ENCODE measurements at places on chromosomes 7 and 10. TPM values are rescaled to one million over a fixed set of nuclear protein-coding genes. Genes with fewer than 3 reads are reported as not detected.

GRCh38 chr7:121116396-121116795 lies 127.9 kb downstream of the CPED1 start:
- no peak for DNase-seq

The TRIM4 gene
- 37.0 TPM for polyA plus RNA-seq

The ZNF679 gene
- not detected for polyA plus RNA-seq

DNA sequence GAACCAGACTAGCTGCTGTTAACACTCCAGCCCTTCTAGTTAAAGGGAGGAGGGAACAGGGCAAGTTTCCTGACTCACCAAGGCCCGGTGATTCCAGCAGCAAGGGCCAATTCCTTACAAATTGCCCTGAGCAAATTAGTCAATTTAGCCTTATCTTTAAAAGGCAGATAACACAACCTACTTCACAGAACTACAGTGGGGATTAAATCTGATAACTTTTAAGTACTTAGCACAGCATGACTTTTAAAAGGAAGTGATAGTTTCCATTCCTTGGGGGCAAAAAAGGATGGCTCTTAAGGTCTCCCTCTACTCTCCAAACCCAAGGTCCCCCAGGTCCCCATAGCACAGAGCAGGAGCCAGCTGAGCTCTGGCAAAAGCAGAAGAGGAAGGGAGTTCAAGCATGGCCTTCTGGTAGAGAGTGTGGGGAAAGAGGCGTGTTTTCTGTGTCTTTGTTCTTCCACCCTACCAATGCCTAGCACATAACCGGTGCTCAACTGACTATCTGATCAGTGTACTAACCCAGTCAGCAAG lies 4.0 kb downstream of the CDCA7L start:
- no peak for DNase-seq

The ZNF485 gene
- 4.3 TPM for polyA plus RNA-seq

- DNase-seq: no peak
Measured at GRCh38 chr7:41503438-41503837, 199.5 kb downstream of the INHBA start.

Measured in right renal pelvis (tissue), 4 donors.